Stimulated activated naive B cell treated with anti-CD40 and anti-IgM and Interleukin-4, amounts not matched to agents 10 μg/mL and 1 μg/mL and 100 μg/mL, for 72 hours (primary cell): ENCODE measurements at places on chromosomes 13 and 19.
A peak's percentile ranks its signal among the peaks of the same experiment; 100 is the strongest.

GRCh38 chr19:20840371-20840770 lies 64.3 kb downstream of the ZNF66 start:
- DNase-seq: no peak

- peak; percentile 75 for DNase-seq
Measured at GRCh38 chr19:11355160-11356073, at the start of gene PLPPR2. PLPPR2 (plus strand) TSS chr19:11355432; CDS start chr19:11357674, 2,242 bp downstream.

- DNase-seq: no peak
Measured at GRCh38 chr13:112843392-112844111, 125.5 kb upstream of the MCF2L start.

DNA sequence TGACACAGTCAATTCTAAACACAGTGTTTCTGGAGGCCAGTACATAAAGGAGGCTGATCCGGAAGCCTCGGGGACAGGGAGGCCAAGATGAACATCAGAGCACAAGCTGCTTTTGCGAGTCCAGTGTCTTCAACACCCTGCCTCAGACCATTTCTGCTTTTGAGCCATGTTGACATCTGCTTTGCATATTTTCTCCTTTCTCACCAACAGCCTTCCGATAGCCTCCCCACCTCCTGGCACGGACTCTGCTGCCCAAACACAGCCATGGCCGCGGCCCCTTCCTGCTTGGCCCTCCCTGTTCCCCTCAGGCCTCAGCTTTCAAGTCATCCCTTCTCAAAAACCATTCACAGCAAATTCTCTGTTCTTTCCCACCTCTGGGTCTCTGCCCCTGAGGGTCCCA lies 3.6 kb downstream of the LRRC25 start:
- DNase-seq: no peak

- DNase-seq: no peak
Measured at GRCh38 chr13:90485436-90485835, 862.1 kb upstream of the MIR17HG start.

GRCh38 chr13:85693889-85694511 lies 105.2 kb downstream of the SLITRK6 start:
- DNase-seq: no peak

GRCh38 chr19:50387868-50388245 lies 3.7 kb downstream of the POLD1 start:
- no peak for DNase-seq

DNA sequence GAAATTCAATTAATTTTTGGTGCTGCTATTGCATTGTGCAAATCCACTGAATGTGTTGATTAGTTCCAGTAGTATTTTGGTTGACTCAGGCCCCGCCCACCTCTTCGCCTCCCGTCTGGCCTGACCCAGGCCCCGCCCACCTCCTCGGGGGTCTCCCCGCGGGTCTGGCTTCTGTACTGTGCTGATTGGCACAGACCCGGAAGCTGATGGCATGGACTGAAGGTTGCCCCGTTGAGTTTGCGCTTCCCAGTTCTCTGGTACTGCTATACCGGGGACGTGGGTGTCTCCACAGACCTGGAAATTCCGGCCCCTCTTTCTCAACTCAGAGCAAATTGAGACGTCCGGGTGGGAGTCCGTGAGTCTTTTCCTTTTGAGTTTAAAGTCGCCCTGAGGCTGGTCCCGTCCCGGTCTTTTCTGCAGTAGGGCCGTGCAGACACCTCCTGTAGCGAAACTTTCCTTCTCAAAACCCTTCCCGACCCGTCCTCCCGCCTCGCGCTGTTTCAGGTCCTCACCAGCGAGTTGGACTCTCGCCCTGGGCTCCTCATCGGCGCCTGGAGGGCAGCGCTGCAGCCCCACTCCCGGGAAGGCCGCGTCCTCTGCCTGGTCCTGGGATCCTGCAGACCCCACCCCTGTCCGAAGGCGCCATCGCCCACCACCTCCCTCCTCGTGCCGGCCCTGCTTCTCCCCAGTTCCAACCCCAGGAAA lies 14.8 kb downstream of the ZNF701 start:
- DNase-seq: no peak

DNA sequence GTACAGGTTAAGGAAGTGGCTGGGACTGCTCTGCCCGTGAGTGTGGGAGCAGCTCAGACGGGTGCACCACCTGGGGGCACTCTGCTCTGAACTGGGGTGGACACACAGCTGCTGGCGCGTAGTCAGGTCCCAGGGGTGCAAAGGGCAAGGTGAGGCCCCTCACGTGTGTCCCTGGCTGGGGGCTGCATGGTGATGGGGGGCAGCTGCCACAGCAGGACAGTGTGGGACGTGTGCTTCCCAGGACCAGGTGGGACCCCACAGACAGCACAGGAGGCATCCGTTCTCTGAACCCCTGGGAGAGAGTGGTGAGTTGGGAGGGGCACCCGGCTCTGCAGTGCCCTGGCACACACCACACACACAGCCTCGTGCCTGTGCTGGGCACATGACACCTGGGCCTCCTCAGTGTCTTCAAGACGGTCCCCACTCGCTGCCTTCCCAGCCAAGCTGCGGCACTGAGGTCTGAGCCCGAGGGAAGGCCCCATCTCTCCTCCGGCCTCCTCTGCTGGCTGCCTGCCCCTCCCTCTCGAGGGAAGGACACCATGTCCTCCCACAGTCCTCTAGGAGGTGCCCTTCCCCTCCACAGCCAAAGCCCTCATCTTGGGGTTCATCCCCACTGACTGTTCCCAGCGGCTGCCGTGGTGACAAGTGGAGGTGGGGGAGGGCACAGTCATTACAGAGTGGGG lies 24.7 kb downstream of the CILP2 start:
- DNase-seq: no peak

DNA sequence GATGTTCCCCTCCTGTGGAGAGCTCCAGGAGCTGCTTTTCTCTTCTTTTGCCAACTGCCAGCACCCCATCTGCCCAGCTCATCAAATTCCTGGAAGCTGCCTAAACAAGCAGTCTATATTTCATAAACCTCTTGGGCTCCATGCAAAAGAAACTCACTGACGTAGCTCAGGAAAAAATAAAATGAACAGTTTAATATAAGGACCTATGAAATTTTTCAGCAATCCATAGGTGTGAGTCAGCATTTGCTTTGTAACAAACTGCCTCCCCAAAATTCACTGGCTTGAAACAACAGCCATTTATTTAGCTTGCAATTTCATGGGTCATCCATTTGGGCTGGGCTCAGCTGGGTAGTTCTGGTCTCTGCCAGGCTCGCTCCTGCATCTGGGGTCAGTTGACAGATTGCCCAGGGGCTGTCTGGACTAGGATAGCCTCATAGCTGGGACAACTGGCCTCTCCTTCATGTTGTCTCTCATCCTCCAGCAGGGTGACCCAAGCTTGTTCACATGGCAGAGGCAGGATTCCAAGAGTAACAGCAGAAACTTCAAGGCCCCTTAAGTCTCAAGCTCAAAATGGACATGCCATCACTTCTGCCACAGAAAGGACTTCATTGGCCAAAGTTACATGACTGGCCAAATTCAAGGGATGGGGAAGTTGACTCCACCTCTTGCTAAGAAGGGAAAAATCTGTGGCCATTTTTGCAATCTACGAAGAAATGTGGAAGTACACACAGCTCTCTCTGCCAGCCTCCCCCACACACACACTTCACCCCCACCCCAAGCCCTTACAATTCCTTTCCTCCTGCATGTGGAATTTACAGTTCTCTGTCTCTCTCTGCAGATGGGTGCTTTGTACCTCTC lies 7.9 kb upstream of the PVR start:
- DNase-seq: no peak

- no peak for DNase-seq
Measured at GRCh38 chr13:113841353-113841650, 22.6 kb downstream of the GAS6 start.

GRCh38 chr13:23497191-23497590 lies 63.7 kb upstream of the SACS start:
- DNase-seq: no peak

GRCh38 chr13:50580684-50581305 lies 262.7 kb downstream of the DLEU7 start:
- DNase-seq: no peak

DNA sequence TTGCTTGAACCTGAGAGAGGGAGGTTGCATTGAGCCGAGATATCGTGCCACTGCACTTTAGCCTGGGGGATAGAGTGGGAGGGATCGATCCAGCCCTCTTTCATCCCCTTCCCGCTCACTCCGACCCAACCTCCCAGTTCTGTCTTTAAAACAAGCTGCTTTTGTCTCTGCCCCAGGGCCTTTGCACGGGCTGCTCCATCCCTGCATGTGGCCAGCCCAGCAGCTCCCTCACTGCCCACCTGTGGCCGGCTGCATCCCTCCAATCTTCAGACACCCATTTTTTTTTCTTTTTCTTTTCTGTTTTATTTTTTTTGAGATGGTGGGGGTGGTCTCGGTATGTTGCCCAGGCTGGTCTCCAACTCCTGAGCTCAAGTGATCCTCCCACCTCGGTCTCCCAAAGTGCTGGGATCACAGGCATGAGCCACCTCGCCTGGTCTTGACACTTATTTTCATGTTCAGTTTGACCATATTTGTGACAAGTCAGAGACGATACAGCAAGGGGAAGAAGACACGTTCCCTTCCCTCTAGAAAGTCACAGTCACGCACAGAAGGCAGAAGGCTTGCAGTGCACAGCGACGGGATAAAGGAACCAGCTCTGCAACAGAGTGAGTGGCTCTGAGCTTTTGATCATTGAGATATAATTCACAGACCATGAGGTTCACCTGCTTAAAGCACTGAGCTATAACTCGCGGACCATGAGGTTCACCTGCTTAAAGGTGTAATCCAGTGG lies 31.8 kb downstream of the EFNA2 start:
- DNase-seq: no peak

DNA sequence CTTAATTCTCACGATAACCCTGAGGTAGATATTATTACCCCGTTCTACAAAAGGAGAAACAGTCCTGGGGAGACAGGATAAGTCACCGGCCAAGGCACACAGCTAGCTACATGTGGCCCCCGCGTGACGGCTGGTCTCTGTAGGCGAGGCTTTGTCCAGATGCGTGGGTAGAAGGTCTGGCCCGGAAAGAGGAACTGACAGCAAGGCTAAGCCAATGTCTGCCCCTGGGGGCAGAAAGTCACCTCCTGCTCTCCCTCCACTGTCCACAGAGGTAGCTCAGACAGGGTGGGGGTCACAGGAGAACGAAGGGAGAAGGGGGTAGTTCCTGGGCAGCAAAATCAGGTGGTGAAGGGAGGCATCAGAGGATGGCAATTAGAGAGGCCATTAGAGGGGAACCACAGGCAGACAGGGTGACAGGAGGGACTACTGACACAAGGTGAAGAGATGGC lies 1.8 kb downstream of the APOC4 start:
- peak; percentile 72 for DNase-seq

DNA sequence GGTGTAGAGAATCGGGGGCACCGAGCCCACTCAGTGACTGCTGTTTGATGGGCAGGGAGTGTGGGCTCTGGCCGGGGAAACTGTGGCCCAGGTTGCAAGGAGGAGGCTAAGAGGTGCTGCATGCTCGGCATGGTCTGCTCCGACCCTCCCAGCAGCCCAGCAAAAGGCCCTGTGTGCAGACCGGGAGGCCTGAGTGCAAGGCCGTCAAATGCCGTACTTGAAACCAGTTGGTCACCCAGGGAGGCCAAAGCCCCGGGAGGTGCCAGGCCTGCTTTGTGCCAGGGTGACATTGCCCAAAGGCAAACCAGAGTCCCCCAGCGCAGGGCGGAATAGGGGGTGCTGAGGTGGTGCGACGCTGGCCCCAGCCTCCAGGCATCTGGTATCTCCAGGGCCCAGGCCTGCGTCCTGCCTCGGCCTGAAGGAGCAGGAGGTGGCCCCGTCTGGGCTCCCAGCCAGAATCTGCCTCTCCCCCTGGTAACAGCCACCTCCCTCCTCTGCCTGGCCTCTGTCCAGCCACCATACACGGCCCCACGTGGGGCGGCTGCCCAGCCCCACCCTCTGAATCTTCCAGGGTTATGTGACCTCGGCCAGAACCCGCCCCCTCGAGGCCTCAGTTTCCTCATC lies 4.0 kb downstream of the PIK3R2 start:
- DNase-seq: no peak

- no peak for DNase-seq
Measured at GRCh38 chr13:92952161-92952560, 274.4 kb upstream of the GPC6 start.

DNA sequence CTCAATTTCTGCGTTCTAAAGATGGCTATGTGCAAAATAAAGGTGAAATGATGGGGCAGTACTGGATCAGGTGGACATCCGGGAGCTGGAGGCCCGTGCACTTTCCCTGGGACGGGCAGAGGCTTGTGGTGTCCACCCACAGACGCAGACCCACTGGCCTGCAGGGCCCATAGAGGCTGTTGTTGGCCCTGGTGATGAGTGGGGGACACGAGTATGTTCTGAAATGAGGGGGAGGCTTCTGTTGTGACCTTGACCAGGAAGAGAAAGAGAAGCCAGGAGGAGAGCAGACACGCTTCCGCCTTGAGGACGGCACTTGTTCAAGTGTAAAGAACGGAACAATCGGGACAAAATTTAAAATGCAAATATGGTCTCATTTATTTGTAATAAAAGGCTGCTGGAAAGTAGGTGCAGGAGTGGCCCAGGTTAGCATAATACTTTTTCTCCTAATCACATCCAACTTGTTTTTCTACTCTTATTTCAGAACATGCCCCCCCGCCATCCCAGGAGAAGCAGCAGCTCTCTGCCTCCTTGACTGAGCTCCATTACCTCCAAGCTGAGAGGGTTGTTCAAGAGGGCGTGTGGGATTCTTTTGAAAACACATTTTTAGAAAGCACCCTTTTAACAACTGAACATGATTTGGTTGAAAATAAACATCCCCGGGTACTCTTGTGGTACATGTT lies 27.1 kb downstream of the ATP11A start:
- DNase-seq: no peak

DNA sequence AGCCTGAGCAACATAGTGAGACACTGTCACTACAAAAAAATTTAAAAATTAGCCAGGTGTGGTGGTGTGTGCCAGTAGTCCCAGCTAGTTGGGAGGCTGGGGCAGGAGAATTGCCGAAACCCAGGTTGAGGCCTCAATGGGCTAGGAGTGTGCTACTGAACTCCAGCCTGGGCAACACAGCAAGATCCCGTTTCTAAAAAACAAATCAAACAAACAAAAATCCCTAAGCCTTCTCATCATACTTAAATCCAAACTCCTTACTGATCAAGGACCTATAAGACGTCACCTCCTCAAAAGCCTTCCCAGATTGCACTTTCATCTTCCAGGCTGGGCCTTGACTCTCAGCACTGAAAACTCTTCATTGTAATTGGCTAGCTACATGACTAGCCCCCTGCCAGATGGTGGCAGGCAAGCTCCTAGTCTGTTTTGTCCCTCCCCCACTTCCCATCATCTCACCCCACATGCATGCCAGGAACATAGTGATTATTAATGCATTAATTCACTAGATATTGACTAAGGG lies 17.5 kb upstream of the NANOS3 start:
- DNase-seq: no peak

DNA sequence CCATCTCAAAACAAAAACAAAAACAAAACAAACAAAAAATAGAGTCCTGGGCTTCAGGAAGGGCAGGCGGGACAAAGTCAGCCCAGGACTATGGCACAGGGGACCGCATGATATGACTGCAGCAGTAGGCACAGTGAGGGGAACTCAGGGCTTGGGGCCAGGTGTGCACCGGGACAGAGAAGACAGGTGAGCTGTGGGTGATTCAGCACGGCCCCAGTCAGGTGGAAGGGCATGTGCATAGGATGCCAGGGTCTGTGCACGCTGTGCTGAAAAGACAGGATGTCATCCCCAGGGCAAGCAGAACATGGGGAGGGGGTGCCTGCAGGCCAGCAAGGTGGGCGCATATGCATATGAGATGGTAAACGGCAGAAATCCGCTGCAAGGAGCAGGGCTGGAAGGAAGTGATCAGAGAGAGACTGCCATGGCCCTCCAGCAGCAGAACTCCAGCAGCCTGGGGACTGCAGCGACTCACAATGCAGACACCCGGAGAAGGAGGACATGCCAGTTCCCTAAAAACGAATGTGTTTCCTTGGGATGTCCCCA lies 15.0 kb downstream of the EPS15L1 start:
- no peak for DNase-seq
